ENCODE measurements at places on chromosomes 7 and 10. TPM values are rescaled to one million over a fixed set of nuclear protein-coding genes. Genes with fewer than 3 reads are reported as not detected.
A peak's percentile ranks its signal among the peaks of the same experiment; 100 is the strongest.

DNA sequence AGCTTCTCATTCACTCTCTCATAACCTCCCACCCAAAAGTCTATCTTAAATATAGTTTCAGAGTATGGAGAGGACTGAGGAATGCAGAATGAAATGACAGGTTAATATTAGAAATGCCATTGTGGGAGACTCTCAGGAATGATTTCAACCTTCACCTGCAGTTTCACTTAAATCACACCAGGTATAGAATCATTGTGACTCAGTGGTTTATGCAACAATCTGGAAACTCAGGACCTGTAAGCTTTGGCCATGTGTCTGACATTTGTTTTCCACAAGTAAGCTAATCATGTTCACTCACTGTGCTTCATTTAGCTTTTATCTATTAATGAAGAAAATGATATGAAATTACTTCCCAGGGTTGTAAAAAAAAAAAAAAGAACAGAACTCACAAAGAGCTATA, 8.7 kb upstream of the PTPN12 start:
- H3K36me3 ChIP-seq, result no peaks in the 10 kb centered on the region
- no peak overlapping the region for H3K4me3 ChIP-seq
- no peak for DNase-seq
- H3K4me1 ChIP-seq, result peaks cover 10% of the 10 kb centered on the region

GRCh38 chr10:49407151-49407550, 11.3 kb upstream of the DRGX start:
- H3K36me3 ChIP-seq, result no peaks in the 10 kb centered on the region
- no peaks in the 10 kb centered on the region for H3K4me1 ChIP-seq
- DNase-seq, result no peak
- H3K27ac ChIP-seq, result no peak overlapping the region

DNA sequence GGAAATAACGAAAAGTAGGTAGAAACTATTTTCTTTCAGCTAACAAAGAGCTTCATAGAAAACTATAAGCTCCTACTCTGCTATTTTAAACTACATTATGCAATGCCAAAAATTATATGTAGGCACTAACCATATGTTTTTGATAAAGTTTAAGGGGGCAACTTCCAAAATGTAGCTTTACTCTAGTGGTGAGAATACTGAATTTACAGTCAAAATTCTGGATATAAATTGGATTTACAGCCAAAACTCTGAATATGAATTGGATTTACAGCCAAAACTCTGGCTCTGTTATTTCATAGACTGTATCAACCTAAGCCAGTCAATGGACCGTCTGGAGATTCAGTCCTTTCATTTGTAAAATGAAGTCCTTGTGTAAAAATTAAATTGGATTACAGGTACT, 86.8 kb upstream of the ANK3 start:
- no peaks in the 10 kb centered on the region for H3K4me1 ChIP-seq
- H3K36me3 ChIP-seq, result no peaks in the 10 kb centered on the region
- H3K27me3 ChIP-seq, result no peaks in the 10 kb centered on the region
- DNase-seq, result no peak
- no peak overlapping the region for H3K27ac ChIP-seq
- no peak overlapping the region for H3K4me3 ChIP-seq

- no peaks in the 10 kb centered on the region for H3K4me1 ChIP-seq
- no peak for DNase-seq
- no peak overlapping the region for H3K4me3 ChIP-seq
- no peak overlapping the region for H3K27ac ChIP-seq
- no peaks in the 10 kb centered on the region for H3K27me3 ChIP-seq
Measured at GRCh38 chr10:65620404-65621048, 1305.3 kb upstream of the LRRTM3 start.

DNA sequence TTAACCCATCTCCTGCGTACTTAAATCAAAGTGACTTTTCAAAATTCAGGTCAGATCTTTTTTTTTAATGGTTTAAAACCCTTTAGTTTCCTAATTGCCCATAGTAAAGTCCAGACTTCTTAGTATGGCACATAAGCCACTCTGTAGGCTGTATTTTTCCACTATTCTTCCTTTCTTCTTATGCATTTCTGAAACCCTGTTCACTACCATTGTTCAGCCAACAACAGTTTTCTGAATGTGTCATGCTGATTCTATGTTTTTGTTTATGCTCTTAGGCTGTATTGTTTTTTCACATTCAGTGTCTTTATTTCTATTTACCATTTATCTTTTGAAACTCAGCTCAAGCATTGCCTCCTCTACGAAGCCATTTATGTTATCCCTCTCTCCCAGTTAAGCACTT, 26.7 kb downstream of the CCSER2 start:
- H3K27ac ChIP-seq, result no peak overlapping the region
- no peaks in the 10 kb centered on the region for H3K36me3 ChIP-seq
- DNase-seq, result no peak
- no peaks in the 10 kb centered on the region for H3K27me3 ChIP-seq
- no peak overlapping the region for H3K4me3 ChIP-seq
- H3K4me1 ChIP-seq, result peaks cover 69% of the 10 kb centered on the region

The CALN1 gene
- not detected for total RNA-seq

DNA sequence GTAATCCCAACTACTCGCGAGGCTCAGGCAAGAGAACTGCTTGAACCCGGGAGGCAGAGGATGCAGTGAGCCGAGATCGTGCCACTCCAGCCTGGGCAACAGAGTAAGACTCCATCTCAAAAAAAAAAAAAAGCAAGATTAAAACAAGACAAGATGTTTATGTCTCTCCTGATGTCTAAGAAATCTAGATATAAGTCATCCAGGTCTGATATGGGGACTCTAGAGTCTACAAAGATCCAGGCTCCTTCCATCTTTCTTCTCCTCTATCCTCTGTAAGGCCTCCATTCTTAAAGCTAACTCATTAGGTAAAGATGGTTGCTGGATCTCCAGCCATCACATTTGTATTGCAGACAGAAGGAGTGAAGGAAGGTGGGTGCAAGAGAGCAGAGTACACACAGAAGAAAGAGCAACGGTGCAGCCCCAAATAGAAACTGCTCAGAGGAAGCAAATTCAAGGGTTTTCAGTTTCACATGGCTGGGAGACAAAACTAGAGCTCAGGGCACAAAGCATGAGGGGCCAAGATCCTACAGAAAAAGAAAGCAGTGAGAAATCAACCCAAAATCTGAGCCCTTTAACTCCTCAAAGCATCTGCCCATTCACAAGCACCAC, 57.6 kb downstream of the USP6NL start:
- peak; percentile 24 for DNase-seq
- peak overlapping the region; percentile 35 for H3K27ac ChIP-seq
- no peaks in the 10 kb centered on the region for H3K27me3 ChIP-seq
- H3K4me3 ChIP-seq, result no peak overlapping the region
- H3K4me1 ChIP-seq, result peaks cover 35% of the 10 kb centered on the region

GRCh38 chr10:87976101-87976743, 112.8 kb downstream of the PTEN start:
- H3K36me3 ChIP-seq, result no peaks in the 10 kb centered on the region
- peaks cover 2% of the 10 kb centered on the region for H3K4me1 ChIP-seq
- H3K27ac ChIP-seq, result no peak overlapping the region

DNA sequence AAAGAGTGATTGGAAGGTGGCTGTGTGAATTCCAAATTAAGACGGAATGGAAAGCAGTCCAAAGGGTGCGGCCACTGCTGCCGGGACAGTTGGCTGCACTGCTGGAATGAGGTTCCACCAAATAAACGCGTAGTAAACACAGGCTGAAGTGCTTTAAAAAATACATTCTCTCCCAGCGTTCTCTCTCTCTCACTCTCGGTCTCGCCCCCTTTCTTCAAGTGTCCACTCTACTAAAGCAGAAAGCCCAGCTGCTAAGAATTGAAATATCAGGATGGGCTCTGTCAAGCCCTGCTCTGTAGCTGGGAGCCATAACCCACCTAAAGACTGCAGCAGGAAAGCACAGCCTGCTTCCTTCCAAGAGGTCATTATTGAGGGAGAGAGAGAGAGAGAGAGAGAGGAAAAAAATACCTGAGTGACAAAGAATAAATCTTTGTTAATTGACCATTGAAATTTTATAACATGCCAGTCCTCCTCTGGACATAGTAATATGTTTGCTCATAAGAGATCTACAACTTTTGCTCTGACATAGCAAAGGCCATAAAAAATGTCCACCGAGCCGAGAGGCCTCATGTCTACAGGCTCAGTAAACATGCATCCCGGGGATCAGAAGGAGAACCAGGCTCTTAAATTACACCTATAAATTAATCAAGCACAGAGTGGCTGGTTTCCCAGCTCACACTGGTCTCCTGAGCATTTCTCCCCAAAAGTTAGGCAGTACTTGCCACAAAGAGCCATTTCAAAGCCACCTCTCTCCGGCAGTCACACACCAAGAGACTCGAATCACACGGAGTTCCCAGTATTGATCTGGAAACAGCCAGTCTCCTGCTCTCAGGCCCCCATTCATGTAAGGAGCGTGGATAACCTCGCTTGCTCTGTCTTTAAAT, 72.8 kb downstream of the FGFR2 start:
- no peaks in the 10 kb centered on the region for H3K36me3 ChIP-seq
- H3K4me3 ChIP-seq, result no peak overlapping the region
- H3K4me1 ChIP-seq, result no peaks in the 10 kb centered on the region
- H3K27me3 ChIP-seq, result peaks cover 4% of the 10 kb centered on the region
- DNase-seq, result no peak
- no peak overlapping the region for H3K27ac ChIP-seq

DNA sequence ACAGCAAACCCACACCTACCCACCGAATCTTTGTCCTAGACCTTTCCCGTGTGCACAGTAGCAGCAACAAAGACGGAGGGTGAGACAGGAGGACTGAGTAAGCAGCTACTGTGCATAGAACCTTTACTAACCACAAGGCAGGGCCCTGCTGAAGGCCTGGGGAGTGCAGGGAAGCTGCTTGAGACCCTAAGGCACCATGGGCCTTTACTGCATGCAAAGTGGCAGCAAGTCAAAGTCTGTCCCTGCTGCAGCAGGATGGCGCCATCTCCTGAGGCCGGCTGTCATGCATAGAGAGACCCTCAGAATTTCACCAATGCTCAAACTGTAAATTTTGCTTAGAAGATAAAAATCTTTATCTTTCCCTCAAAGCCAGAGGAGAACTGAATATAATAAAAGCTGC, 610.5 kb downstream of the ACTR3B start:
- H3K4me3 ChIP-seq, result no peak overlapping the region
- no peak for DNase-seq
- H3K36me3 ChIP-seq, result peaks cover 1% of the 10 kb centered on the region

- no peak for DNase-seq
- H3K4me3 ChIP-seq, result no peak overlapping the region
- H3K36me3 ChIP-seq, result no peaks in the 10 kb centered on the region
- no peaks in the 10 kb centered on the region for H3K27me3 ChIP-seq
- no peak overlapping the region for H3K27ac ChIP-seq
Measured at GRCh38 chr7:118755067-118755625, 530.6 kb downstream of the ANKRD7 start.

GRCh38 chr10:24207341-24207740, 1.6 kb upstream of the KIAA1217 start:
- H3K4me3 ChIP-seq, result no peak overlapping the region
- no peaks in the 10 kb centered on the region for H3K36me3 ChIP-seq
- peaks cover 21% of the 10 kb centered on the region for H3K4me1 ChIP-seq
- H3K27me3 ChIP-seq, result peaks cover 56% of the 10 kb centered on the region
- DNase-seq, result no peak

The MEST gene
- 15.1 TPM for total RNA-seq

The TMEM178B gene
- total RNA-seq, result 0.06 TPM

- no peaks in the 10 kb centered on the region for H3K36me3 ChIP-seq
- H3K27ac ChIP-seq, result no peak overlapping the region
- no peak overlapping the region for H3K4me3 ChIP-seq
- DNase-seq, result no peak
Measured at GRCh38 chr10:127148933-127149220, 47.5 kb downstream of the INSYN2A start.

The ADRA2A gene
- not detected for total RNA-seq

DNA sequence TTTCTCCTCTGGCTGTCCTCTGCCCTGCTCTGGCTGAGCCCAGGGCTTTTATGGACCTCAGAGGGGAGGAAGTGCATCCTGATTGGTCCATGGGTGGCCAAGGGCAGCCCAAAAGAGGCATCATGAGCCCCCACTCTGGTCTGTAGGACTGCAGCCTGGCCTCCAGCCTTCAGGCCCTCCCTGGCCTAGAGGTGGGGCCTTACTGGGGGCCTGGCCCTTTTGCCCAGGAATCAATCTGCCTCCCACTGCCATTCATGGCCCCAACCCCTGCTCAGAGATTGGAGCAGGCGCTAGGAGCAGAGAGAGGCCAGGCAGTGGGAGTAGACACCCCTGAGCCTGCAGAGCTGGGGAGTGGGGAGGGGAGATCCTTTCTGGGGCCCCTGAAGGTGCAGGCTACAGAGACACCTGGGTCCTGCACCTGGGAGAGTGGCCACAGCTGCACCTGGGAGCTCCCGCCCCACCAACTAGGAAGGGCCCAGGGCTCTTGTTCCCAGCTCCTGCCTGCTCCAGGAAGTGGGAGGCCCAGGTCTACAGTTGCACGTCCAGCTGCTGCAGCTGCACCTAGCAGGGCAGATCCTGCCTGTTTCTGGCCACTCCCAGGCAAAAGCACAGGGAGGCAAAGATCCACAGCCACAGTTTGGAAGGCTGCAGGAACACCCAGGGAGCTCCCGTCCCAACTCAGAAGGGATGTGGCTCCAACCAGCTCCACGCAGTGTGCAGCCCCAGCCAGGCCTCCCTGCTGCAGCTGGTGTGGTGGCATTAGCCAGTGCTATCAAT, 6.4 kb upstream of the DYNC2I1 start:
- no peaks in the 10 kb centered on the region for H3K27me3 ChIP-seq
- peaks cover 22% of the 10 kb centered on the region for H3K4me1 ChIP-seq
- H3K36me3 ChIP-seq, result peaks cover 13% of the 10 kb centered on the region
- no peak for DNase-seq
- no peak overlapping the region for H3K4me3 ChIP-seq

The H2BK1 gene
- not detected for total RNA-seq

GRCh38 chr7:40799493-40800403, 664.9 kb downstream of the SUGCT start:
- H3K27me3 ChIP-seq, result no peaks in the 10 kb centered on the region
- no peaks in the 10 kb centered on the region for H3K36me3 ChIP-seq
- H3K4me3 ChIP-seq, result no peak overlapping the region
- DNase-seq, result no peak

DNA sequence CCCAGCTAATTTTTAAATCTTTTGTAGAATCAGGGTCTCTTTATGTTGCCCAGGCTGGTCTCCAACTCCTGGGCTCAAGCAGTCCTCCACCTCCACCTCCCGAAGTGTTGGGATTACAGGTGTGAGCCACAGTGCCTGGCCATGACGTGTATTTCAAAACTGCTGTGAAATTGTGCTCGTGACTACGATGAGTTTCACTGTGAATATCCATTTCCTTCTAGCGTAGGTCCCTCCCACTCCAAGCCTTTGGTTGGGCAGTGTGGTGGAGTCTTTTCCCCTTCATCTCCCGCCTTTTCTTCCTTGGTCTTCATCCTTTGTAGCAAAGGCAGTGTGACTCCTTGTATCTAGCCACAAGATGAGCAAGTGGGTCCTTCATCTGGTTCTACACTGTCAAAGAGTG, 56.2 kb downstream of the CUL1 start:
- H3K27me3 ChIP-seq, result no peaks in the 10 kb centered on the region
- peaks cover 9% of the 10 kb centered on the region for H3K36me3 ChIP-seq
- H3K4me1 ChIP-seq, result peaks cover 5% of the 10 kb centered on the region

- no peak for DNase-seq
- peaks cover 4% of the 10 kb centered on the region for H3K4me1 ChIP-seq
- no peak overlapping the region for H3K4me3 ChIP-seq
- H3K27ac ChIP-seq, result no peak overlapping the region
- H3K36me3 ChIP-seq, result no peaks in the 10 kb centered on the region
Measured at GRCh38 chr10:132253092-132253687, 54.6 kb downstream of the STK32C start.

The DNTT gene
- total RNA-seq, result not detected

Data from activated naive CD8-positive, alpha-beta T cell treated with anti-CD3 and anti-CD28 coated beads for 36 hours (primary cell).